ENCODE measurements at places on chromosomes 1 and 21.

DNA sequence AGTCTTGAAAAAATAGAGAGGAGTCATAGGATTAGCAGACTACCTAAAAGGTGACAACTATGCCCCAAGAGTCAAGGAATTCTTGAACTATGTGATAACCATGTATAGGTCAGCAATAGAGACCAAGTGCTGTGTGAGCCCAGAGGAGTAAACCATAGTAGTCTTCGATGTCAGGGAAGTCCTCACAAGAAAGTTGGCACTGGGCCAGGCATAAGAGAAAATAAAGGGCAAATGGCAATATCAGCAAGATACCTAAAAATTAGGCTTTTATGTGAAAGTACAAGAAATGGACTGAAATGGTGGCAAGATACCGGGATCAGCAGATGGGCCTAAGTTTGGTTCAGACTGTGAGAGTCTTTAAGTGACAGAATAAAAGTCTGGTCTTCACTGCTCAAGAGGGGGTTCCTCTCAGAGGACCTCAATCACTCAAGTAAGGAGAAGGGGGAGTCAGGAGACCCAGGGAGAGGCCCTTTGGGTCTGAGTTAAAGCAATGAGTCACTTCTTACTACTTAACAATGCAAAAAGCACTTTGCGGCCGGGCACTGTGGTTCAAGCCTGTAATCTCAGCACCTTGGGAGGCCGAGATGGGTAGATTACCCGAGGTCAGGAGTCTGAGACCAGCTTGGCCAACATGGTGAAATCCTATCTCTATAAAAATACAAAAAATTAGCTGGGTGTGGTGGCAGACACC lies 95.0 kb downstream of the TEX35 start:
- no peak overlapping the region for H3K27ac ChIP-seq
- no peaks in the 10 kb centered on the region for H3K36me3 ChIP-seq
- H3K27me3 ChIP-seq, result no peaks in the 10 kb centered on the region
- no peaks in the 10 kb centered on the region for H3K4me1 ChIP-seq
- DNase-seq, result no peak

- H3K4me3 ChIP-seq, result no peak overlapping the region
- no peaks in the 10 kb centered on the region for H3K36me3 ChIP-seq
- DNase-seq, result no peak
- peaks cover 5% of the 10 kb centered on the region for H3K4me1 ChIP-seq
Observed at GRCh38 chr1:87115317-87115890, 201.0 kb downstream of the HS2ST1 start.

GRCh38 chr1:219159946-219160645 lies 13.6 kb upstream of the LYPLAL1 start:
- no peak for DNase-seq
- H3K4me1 ChIP-seq, result no peaks in the 10 kb centered on the region
- H3K27ac ChIP-seq, result no peak overlapping the region
- no peaks in the 10 kb centered on the region for H3K27me3 ChIP-seq
- H3K4me3 ChIP-seq, result no peak overlapping the region

DNA sequence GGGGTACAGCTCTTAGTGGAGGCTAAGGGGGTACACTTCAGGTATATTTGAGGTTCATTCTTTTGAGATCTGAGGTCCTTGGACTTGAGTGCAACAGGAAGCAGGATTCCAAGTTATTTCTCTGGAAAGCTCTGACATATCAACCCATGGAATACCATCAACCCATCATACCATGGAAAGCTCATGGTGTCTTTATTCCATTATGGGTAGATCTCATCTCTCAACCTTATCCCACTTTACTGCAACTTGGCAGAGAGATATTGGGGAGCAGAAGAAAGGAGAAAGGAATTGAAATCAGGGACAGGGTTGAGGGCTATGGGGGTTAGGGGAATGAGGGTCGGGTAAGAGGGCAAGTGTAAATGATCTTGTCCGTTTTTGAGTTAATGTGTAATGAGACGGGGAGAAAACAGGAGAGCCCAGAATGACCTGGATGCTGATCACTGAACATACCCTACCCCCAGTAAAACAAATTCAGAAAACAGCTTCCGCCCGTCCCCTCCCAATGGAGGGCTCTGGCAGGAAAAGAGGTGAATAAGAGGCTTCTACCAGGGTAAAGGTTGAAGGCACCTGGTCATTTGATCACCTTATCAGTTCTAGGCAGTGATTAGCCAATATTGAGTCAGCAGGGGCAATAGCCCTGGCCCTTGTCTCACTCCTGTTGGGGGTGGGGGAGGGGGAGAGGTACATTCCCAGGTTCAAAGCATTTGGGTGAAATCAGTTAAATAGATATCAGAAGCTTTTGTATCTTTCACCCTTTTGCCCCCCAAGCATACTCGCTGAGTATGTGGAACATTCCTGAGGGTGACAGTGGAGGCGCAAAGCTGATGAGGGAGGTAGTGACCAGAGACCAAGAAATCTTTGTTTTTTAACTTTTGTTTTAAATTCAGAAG lies 622 bp upstream of the APOA2 start:
- peak overlapping the region; percentile 76 for H3K4me3 ChIP-seq
- H3K4me1 ChIP-seq, result peaks cover 14% of the 10 kb centered on the region
- H3K27ac ChIP-seq, result no peak overlapping the region
- peaks cover 13% of the 10 kb centered on the region for H3K36me3 ChIP-seq

- H3K4me1 ChIP-seq, result peaks cover 9% of the 10 kb centered on the region
- no peaks in the 10 kb centered on the region for H3K27me3 ChIP-seq
- H3K36me3 ChIP-seq, result no peaks in the 10 kb centered on the region
- no peak overlapping the region for H3K4me3 ChIP-seq
Observed at GRCh38 chr21:39050841-39051587, 132.2 kb downstream of the PSMG1 start.
